ENCODE measurements at places on chromosomes 12 and 14.

DNA sequence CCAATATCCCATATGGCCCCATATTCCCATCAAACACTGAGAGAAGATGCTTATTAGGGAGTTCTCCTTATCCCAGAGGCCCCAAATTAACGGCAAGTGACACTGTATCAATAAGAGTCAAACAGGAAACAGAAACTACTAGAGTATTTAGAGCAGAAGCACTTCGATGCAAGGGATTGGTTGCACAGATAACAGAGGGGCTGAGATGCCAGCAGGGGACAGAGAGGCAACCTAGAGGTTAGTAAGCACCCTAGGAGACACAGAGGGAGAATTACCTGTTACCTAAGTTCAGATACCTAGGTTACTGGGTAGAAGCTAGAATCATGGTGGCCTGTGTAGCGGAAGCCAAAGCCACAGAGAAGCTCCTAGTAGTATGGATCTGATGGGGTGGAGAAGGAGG, 2.9 kb downstream of the HEBP1 start:
- DNase-seq, result no peak

DNA sequence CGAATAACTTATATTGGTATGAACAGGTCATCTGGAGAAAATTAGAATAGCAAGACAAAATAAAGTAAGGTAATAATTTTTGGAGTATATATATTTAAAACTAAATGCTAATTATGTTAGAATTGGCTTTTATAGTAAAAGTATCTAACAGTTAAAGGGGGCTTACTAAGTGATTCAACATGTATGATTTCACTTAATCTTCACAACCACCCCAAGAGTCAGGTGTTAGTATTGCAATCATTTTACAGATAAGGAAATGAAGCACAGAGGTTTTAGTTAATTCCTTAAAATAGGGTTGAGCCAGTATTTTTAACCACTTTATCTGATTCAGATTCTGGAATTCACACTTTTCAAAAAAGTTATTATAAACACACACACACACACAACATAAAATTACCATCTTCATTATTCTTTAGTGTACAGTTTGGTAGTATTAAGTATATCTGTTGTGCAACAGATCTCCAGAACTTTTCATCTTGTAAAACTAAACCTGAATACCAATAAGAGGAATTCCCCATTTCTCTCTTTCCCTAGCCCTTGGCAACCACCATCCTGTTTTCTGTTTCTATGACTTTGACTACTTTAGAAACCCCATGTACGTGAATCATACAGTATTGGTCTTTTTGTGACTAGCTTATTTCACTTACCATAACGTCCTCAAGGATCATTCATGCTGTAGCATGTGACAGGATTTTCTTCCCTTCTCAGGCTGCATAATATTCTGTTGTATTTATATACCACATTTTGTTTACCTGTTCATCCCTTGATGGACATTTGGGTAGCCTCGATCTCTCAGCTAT, 12.5 kb downstream of the A2M start:
- DNase-seq, result no peak

DNA sequence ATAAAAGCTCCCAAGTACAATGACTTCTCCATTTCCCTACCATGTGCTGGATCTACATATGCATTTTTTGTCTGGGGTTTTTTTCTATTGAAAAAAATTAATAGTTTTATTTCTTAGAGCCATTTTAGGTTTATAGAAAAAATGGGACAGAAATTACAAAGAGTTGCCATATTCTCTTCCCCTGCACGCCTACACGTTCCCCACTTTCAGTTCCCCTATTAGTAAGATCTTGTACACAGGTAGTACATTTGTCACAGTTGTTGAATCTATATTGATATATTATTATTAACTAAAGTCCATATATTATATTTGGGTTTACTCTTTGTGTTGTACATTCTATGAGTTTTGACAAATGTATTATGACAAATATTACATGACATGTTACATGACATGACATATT, 35.7 kb downstream of the SIX6 start:
- DNase-seq, result no peak

GRCh38 chr14:78512021-78512420, 341.8 kb downstream of the NRXN3 start:
- DNase-seq, result no peak

DNA sequence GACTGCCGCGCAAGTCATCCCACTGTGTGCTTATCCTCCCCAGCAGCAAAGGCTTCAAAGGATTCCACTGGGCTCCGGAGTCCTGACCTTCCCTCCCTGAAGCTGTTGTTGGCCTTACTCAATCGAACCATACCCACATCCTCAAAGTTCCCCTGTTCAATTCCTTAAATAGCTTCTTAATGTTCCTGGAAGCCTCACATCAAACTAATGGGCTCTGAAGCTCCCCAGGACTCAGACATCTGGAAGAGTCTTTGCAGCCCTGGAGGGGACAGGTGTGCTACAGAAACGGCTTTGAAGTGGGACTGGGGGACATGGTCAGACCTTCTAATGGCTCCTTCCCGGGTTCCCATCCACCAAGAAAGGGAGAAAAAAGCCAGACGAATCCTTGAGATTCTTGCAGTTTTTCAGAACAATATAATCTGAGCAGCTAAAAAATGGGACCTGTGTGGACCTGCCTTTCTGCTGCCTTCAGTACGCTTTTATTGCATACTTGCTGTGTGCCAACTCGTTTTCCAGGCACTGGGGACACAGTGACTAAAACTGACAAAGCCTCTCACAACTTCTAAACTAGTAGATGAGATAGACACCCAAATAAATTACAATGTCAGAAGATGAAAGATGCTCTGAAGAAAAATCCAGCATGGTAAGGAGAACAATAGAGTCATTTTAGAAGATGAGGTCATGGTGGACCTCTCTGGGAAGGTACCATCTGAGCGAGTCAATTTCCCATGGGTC, 204.5 kb downstream of the MON2 start:
- DNase-seq, result no peak

DNA sequence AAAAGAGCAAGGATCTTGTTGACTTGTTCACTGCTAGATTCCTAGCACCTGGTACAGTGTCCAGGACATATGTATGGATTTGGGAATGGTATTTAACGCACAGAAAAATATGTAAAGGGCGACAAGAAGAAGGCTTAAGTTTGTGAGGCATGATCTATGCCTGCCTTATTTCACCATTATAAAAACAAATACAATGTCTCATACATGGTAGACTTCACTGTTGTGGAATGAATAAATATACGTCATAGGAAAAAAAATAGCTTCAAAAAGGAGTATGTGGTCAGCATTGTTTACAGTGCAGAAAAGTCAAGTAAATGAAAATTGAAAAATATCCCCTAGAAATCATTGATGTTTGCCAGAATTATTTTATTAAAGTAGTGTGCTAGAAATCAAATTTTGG, 30.0 kb downstream of the HCFC2 start:
- no peak for DNase-seq

DNA sequence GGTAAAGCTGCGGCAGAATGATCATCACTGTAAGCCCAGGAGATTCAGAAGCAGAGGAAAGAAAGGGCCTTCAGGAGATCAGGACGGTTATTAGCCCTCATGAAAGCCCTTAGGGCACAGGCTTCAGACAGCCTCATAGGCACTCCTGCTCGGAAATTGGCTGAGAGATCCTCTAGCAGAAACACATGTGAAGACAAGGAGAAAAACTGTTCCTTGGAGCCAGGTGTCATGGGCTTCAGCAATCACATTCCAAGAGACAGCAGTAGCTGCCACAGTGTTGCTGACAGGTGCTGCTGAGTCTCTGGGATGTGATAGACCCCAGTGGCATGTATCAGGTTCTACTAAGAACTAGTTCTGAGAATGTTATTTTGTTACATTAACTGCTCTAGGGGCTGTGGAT, 88.8 kb upstream of the DYRK2 start:
- DNase-seq, result no peak

- no peak for DNase-seq
Observed at GRCh38 chr12:57524814-57525614, 2.4 kb downstream of the MBD6 start.

GRCh38 chr12:93914281-93914680, 234.1 kb upstream of the PLXNC1 start:
- no peak for DNase-seq

DNA sequence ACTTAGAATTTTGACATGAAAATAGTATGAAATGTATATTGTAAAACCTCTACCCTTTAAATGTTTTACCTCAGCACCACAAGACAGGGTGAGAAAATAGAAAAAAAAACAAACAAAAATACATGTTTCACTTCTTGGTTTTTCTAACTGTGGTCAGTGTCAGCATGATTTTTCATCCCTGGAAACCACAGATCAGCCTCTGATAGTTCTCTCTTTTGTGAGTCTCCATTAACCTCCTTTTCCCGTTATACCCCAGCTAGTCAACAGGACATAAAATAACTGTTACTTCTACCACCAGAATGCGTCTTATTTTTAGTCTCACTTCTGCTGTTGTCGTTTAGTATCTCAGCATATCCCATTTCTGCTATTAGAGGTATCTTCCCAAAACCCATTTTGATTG, 48.3 kb upstream of the KCNMB4 start:
- no peak for DNase-seq

- DNase-seq, result no peak
Observed at GRCh38 chr14:90487462-90487861, 90.6 kb downstream of the CALM1 start.

- DNase-seq, result no peak
Observed at GRCh38 chr14:53368066-53368465, 214.9 kb upstream of the DDHD1 start.

GRCh38 chr14:78162202-78162601, 8.0 kb upstream of the NRXN3 start:
- no peak for DNase-seq

- no peak for DNase-seq
Observed at GRCh38 chr12:129196927-129197326, 343.6 kb downstream of the GLT1D1 start.

DNA sequence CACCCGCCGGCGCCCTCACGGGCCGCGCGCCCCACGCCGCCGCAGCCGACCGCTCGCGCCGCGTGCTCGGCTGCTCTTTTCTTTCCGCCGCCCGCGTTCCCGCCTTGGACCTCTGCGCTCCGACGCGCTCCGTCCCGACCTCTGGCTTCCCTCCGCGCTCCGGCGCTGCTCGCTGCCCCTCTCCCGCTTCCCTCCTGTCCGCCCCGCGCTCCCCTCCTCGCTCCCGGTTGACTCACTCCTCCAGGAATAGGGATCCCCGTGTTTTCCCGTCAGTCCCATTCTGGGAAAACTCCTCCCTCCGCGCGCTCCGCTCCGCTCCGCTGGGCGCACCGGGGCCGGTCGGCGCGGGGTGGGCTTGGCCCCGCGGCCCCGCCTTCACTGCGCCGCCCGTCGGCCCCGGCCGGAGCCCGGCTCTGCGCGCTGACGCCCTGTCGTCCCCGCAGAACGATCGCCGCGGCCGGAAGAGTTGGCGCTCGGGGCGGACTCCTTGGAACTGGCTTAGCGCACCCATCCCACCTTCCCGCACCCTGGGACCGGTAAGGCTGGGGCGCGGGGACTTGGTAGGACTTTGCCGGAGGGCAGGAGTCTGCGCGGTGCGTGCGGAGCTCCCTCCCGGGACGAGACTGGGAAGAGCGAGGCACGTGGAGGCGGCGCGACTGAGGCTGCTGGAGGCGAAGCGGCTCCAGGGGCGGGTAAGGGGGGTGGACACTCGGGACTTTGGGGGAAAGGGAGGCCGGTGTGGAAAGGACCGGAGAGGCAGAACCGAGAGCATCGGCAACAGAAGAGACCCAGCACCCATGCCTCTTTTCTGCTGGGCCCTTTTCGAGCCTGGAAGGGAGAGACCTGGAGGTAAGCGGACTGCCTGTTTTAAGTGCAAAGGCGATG, 550 bp downstream of the TEAD4 start:
- DNase-seq, result peak; percentile 71

DNA sequence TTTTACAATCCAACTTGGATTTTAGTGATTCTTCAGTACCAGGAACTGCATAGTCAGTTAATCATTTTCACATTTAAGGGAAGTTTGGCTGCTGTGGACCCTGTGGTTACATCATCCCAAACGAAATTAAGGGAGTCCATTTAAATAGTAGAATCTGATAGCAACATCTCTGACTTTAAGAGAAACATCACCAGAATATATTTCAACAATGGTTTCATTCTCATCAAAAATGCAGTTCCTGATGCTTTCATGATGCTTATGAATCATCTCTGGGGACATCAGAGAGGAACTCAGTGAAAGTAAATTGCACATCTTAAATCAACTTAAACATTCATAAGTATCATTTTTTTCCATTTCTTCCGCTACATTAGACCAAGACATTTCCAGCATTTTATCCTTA, 1170.7 kb downstream of the FSCB start:
- DNase-seq, result no peak

DNA sequence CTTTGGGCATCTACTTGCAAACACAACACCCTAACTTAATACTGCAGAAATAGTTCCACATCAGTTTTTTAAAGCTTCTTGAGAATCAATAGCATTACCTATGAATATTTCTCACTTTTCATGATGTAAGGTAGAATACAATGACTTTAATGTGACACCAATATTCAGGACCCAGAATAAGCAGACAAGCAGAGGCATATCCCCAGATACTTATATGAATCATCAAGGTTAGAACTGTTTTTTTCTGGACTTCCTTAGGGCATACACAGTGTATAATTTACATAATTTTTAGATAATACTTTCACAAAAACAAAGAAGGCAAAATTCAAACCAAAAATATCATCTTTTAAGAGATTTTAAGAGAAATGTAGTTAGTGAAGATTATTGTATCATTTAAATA, 885.8 kb downstream of the FSCB start:
- DNase-seq, result no peak

DNA sequence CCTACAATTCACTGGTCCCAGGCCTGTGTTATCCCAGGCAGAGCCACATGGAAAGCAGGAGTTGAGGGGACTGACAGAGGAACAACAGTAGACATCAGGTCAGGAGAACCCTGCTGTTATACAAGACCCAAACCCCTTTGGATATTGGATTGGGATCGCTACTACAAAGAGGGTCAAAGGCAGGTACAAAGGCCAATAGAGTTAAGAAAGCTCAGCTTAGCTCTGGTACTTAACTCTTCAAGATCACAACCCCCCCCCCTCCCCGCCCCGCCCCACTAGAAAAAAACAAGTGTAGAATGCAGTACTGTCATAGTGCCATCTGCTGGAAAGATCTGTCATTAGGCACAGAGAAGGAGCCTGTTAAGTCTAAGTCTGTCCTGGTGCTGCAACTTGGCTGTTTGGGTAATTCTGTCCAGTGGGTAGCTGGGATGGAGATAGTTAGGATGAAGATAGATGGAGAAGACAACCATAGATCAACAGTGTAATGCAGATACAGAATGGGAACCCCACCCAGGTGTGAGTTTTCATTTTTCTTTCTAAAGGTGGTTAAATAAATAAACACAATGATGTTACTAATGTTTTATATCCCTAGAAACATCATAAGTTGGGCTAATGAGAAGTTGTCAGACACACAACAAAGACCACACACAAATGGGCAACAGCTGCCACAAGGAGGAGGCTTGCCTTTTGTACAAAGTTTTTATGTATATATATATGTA, 17.2 kb downstream of the REM2 start:
- DNase-seq, result peak; percentile 50

Measured in NT2/D1 (cell line).